ENCODE measurements at places on chromosomes 7 and 10. TPM values are rescaled to one million over a fixed set of nuclear protein-coding genes. Genes with fewer than 3 reads are reported as not detected.
A peak's percentile ranks its signal among the peaks of the same experiment; 100 is the strongest.

DNA sequence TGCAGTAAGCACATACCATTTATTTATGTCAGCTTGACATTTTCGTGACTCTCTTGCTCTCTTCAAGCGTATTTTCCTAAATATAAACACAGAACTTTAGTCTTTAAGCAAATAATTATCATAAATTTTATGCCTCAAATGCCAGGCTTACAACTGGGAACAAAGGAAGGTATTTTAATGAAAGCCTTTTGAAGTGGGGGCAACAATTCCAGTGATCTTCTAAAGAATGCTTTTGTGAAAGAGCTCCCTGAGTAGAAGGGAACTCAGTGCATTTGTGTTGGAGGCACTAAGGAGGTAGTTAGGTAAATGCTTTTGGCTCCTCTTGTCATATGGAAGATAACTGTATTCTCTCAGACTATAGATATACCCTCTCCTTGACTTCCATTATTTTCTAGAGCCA lies 104.9 kb downstream of the VPS50 start:
- DNase-seq: peak; percentile 11

- DNase-seq: no peak
These were observed 67.6 kb upstream of the GSDME start for GRCh38 chr7:24824896-24825295.

GRCh38 chr10:77849039-77849664 lies 77.4 kb downstream of the DLG5 start:
- no peak for DNase-seq

IGF2BP3 gene
- total RNA-seq: 220 TPM

GRCh38 chr7:123871998-123872867 lies 27.3 kb downstream of the HYAL4 start:
- no peak for DNase-seq

DNA sequence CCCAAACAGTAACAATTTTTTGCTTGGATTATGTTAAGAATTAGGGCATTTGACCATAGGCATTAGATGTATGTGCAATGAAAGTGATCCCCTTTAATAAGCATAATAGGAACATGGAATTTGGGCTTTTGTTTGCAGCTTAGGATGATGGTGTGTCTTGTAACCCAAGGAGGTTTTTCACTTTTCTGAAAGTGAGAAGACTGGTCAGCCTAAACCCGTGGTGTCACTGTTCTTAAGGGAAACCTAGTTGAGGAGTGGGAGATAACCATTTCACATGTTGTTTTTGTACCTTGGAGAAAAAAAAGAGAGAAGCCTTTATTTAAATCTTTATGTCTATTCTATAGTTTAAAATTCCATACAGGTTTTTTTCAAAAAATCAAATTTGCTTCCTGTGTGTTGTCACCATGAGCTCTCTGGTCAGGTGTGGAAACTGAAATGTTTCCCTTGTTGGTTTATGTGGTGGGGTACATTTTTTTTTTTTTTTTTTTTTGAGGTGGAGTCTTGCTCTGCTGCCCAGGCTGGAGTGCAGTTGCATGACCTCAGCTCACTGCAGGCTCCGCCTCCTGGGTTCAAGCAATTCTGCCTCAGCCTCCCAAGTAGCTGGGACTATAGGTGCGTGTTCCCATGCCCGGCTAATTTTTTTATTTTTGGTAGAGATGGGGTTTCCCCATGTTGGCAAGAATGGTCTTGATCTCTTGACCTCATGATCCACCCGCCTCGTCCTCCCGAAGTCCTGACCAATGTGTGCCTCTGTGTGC lies 7.7 kb downstream of the CCM2 start:
- no peak for DNase-seq

DNA sequence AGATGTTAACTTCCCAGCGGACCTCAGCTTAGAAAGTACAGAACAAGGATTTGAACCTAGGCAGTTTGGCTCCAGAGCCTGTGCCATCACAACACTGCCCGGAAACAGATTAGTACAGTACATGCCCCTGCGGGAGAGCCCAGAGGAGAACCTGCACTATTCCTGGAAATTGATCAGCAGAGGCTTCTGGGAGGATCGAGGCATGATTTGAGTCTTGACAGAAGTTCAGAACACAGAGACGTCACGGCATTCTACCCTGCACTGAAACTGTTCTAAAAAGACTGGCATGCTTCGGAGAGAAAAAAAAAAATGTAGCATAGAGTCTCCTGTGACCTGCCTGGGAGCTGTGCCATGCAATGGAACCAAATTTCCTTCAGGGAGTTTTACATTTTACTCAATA lies 9.2 kb upstream of the IL6 start:
- no peak for DNase-seq

COBL gene
- total RNA-seq: not detected

GALNT17 gene
- total RNA-seq: not detected

- DNase-seq: no peak
These were observed 183.2 kb downstream of the ADK start for GRCh38 chr10:74334221-74334620.

GRCh38 chr7:98297626-98298286 lies 16.3 kb downstream of the BRI3 start:
- no peak for DNase-seq
